Cardiac septum (tissue), 1 donor: ENCODE measurements at places on chromosomes 4 and X. TPM values are rescaled to one million over a fixed set of nuclear protein-coding genes. Genes with fewer than 3 reads are reported as not detected.

DNA sequence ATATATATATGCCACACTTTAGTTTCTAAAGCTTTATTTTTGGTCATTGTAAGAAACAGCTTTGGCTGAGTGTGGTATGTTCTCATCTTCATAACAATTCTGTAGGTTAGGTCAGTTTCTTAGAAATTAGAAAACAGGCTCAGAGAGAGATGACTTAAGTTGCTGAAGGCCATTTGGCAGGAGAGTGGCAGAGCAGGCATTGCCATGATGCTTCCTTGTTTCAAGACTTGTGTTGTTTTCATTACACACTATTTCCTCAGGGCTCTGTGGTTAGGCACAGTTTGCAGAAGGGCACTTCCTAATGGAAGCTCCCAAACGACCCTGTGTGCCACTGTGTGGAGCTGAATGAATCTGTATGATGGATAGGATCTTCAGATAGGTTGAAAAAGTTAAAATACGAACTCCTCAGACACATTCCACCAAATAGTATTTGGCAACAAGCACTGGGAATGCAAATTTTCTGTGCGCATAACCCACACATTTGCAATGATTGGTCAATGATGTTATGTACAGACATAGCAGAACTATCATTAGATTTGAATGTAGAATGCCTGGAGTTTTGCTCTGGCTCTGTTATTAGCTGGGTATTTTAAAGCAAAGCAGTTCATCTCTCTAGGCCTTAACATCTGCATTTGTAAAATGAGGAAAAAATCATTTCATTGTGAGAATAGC is 274.3 kb upstream of the HS3ST1 start:
- no peak for DNase-seq

DNA sequence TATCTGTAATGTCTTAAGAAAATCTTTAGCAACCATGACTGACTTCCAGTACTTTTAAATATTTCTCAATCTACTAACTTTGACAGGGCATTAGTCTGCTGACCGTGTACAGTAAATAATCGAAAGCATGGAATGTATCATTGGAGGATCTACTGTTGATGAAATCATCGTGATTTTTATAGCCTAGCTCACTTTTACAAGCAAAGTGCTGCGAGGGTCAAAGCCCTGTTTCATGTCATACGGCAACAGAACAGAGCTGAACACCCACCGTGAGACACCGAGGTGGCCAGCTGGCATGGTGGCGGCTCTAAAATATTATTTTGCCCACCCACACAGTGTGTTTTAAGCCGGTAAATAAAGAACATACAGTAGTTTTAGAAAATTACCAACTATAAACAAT is 679.3 kb downstream of the FAT4 start:
- DNase-seq = no peak

- peak; percentile 24 for DNase-seq
Measured at GRCh38 chr4:5451243-5451642, 257.1 kb downstream of the EVC2 start.

GRCh38 chr4:28565396-28565795 is 1704.8 kb downstream of the STIM2 start:
- no peak for DNase-seq

DNA sequence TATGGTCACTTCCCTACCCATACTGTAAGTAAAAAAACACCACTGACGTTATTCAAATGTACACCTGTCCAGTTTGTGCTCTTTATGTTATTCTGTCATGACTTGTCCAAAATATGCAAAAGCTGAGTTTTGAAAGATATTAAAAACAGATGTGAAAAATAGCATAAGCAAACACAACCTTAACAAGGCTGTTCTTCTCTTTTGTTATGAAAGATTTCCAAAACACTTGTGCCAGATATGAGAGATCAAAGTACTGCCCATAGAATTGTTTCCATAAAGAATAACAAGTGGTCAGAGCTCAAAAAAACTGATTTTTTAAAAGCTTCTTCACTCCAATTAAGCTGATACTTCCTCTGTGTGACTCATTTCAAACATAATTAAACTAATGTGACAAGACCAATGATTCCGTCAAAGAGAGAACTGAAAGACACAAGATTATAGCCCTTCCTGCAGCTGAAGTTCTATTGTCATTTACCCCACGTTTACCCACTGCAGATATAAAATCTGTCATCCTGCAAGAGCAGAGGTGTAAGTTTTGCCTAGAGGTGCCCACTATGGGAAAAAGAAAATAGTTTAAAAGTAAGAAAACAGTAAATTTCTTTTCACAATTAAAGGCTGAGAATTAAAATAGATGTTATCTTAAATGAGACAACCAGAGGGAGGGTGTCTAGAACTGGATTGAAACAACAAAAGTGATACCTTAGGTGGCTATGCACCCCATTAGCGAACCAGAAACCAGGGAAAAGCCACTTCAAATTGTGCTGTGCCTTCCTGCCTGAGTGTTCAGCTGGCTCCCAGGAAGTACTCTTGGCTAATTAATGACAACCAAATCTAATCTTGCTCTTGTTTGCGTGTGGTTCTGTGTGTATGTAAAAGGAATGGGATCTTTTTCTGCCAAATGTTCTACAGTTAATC is 30.1 kb downstream of the RASSF6 start:
- no peak for DNase-seq

DNA sequence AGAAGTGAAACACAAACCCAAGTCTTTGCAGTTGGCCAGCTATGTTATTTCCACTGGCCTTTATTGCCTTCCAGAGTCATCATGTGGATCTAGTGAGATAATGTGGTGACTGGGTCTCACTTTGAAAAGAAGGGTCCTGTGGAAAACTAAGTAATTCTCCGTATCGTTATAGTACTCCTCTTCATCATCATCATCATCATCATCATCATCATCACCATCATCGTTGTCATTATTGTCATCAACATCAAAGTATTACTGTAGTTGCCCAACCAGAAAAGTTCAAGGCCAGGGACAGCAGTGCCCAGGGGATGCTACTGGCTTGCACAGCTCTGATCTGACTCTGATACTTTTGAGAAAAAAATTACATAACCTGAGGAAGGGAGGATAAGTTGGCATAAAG is 295.6 kb upstream of the F9 start:
- DNase-seq = no peak

DNA sequence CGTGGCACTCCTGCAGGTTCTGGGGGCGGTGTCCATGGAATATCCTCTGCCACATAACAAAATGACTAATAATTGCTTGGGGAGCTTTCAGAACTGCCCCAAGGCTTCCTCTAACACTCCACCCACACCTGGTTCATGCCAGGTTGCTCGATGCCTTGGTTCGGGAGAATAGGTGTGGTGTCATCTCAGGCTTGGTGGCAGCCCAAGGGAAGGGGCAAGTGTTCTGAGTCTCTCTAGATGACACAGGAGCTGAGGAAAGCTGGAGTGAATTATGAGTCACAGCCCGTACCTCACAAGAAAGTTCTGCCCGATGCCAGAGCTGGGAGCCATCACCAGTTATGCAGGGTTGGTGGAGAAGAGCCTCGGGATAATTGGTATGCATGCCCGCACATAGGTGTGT is 14.7 kb downstream of the FTSJ1 start:
- DNase-seq = no peak

GRCh38 chrX:46754036-46754435 is 4.9 kb downstream of the SLC9A7 start:
- no peak for DNase-seq

DNA sequence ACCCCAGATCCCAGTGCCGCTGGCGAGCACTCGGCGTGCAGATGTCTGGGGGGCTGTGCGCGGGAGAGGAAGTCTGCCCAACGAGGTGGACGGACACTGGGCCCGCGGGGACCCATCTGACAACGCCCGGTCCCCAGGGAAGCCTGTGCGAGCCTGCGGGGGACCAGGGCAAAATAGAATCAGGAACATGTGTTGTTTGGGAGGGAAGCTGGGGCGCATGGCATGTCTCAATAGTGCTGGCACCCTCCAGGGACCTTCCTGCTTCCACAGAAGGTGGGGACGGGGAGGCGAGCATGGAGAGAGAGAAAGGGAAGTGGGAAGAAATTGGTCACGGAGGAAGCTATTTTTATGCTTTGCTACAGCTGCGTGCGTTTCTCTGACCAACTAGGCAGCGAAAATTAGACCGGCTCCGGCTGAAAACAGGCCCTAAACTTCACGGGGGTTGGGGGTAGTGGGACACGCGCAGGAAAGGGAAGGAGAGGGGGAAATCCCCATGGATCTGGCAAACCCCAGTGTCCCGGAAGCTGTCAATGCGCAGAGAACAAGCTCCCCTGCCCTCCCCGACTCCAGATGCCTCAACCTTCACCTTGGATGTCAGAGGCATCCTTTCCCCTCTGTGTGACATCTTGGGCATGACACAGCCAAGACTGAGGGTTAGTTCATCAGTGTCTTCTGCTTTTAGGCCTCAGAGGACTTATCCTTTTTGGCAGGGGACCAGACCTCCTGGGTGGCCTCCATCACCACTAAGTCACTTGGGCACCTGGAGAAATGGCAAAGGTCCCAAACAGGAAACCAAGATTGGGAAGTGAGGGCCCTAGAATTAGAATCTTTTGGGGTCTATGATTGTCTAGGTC is 169.8 kb upstream of the BCOR start:
- no peak for DNase-seq

- DNase-seq = no peak
Measured at GRCh38 chrX:124981420-124981819, 338.3 kb upstream of the TEX13C start.

DNA sequence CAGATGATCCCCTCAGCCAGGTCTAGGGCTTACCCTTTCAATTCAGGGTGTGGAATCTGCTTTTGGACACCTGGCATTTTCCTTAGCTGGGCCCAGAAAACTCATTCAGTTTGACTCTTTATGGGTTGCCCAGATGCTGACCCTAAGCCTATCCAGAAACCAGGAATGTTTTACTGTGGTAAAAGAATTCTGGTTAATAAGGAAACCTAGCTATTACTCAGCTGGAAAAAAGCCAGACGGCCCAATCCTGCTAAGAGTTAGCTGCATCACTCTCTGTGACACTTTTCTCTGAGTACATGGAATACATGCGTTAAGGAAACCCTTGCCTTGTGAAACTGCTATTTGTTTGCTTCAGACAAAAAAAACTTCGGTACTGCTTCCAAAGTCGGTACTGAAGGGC is 28.0 kb downstream of the ING2 start:
- DNase-seq = no peak

- no peak for DNase-seq
Measured at GRCh38 chr4:13359809-13360208, 124.3 kb downstream of the RAB28 start.

DNA sequence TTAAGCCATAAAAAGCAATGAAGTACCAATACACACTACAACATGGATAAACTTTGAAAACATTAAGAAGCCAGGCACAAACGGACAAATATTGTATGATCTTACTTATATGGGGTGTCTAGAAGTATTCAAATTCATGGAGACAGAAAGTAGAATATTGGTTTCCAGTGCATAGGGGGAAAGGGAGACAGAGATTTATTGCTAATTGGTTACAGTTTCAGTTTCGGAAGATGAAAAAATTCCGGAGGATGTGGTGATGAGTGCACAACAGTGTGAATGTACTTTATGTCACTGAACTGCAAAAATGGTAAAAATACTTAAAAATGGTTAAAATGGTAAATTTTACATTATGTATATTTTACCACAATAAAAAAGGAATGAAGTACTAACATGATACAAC is 5.1 kb upstream of the PRDX4 start:
- no peak for DNase-seq

DNA sequence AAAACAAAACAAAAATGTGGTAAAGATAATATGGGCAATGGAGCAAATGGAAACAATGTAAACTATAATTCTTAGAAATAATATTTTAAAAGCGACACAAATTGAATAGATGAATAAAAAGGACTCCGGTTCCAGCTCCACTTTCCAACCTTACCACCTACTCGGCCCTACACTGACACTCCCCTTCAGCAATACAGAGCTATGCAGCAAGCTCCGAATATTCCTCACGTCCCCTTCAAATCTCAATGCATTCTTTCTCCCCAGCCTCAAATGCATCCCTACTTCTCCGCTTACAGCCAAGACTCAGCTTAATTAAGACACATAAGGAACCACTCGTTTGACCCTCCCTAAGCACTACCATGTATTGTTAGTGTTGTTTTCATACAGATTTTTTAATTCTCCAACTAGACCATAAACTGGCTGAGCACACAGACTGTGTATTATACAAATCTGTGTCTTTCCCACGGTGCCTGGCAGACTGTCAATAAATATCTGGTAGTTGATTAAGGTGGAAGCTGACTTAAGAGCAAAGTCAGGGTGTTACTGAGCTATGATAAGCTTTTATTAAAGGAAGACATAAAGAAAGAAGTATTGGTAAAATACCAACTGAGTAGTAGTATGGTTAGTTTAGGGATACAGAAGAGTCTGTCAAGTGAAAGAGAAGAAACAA is 219.1 kb downstream of the NR3C2 start:
- no peak for DNase-seq

DNA sequence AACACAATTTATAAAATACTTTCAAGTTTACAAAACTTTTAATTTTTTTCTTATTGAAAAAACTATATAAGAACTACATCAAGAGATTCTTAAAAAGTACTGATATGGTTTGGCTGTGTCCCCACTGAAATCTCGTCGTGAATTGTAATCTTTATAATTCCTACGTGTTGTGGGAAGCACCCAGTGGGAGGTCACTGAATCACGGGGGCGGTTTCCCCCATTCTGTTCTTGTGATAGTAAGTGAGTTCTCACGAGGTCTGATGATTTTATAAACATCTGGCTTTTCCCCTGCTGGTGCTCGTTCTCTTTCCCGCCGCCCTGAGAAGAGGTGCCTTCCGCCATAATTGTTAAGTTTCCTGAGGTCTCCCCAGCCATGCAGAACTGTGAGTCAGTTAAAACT is 88.5 kb downstream of the FRAS1 start:
- no peak for DNase-seq

DNA sequence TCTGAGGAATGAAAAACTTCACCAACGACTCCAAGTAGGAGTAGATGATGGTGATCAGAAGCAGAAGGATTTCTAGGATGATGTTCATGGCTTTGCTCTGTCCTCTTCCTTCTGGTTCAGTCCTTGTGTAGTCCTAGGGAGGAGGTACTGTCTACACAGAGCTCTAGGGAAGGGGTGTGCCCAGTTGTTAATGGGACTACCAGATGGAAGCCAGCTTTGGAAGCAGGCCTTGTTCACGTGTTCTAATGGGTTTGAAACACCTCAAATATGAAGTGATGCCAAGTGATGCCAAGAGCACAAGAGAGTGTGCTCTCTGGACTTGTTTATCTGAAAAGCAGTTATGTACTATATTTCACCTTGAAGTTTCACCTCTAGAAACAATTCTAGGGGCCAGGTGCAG is at the start of gene HSD17B13:
TSS of gene HSD17B13 (minus strand) at position 129 of the 400 bp plus-strand sequence. CDS start at position 88, 41 bp downstream.
- DNase-seq = no peak

- DNase-seq = no peak
Measured at GRCh38 chr4:32172086-32172485, 1451.9 kb downstream of the PCDH7 start.

The STOX2 gene
- total RNA-seq = 9.4 TPM

The GAB1 gene
- total RNA-seq = 90.8 TPM

The HMGN5 gene
- 1.5 TPM for total RNA-seq

The NUP62CL gene
- total RNA-seq = 1.3 TPM

The C1QTNF7 gene
- 2.3 TPM for total RNA-seq

The MAGEB2 gene
- not detected for total RNA-seq

The HELT gene
- not detected for total RNA-seq
